ENCODE measurements at places on chromosomes 12 and 14. TPM values are rescaled to one million over a fixed set of nuclear protein-coding genes. Genes with fewer than 3 reads are reported as not detected.

GRCh38 chr14:50531595-50532501 lies 521 bp downstream of the MAP4K5 start:
- DNase-seq, result peak; percentile 77

DNA sequence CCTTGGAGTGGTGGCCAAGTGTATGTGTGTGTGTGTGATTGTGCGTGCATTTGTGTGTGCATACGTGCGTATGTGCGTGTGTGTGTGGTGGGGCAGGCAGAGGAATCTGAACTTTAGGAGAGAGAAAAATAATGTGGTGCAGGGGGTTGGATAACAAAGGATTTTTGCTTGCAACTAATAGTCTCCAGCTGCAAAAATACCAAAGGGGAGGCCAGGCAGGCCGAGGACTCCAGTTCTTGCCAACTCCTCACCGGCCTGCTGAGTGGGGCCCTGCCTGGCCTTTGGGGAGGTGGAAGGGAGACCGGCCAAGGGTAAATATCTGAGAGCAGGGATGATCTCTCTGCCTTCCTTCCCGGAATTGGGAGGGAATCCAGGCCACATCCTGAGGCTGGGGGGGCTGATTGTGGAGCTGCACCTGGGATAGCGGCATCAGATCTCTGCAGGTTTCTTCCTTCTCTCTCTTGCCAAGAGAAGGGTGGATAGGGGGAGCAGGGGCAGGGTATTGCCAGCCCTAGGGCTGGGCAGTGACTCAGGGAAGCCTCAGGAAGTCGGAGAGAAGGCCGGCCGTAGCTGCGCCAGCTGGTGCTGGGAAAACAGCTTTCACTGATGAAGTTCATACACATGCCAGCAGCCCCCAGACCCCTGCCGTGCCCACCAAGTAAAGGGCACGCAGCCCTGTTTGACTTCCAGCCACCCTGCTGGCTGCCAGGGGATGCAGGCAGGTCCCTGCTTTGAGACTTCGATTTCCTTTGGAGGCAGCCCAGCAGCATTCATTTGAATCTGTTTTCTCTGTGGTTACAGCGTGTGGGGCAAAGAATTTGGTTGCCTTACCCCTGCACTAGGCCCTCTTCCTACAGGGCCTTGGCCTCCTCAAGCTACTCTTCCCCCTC lies 4.6 kb upstream of the LRP1-AS start:
- DNase-seq, result no peak

OR4E2 gene
- not detected for total RNA-seq

GRCh38 chr12:120847392-120847791 lies 56.8 kb downstream of the SPPL3 start:
- DNase-seq, result no peak

GRCh38 chr12:64184216-64184615 lies 37.9 kb downstream of the KICS2 start:
- DNase-seq, result no peak

SMCO2 gene
- not detected for total RNA-seq

- no peak for DNase-seq
Measured at GRCh38 chr14:105165761-105166485, 2.7 kb downstream of the JAG2 start.

GRCh38 chr14:21874167-21874566 lies 200.5 kb upstream of the OR4E1 start:
- DNase-seq, result no peak

PZP gene
- total RNA-seq, result not detected

GRCh38 chr12:52260361-52261207 lies 13.9 kb upstream of the KRT86 start:
- DNase-seq, result no peak

- no peak for DNase-seq
Measured at GRCh38 chr12:110262442-110263388, 18.3 kb upstream of the ATP2A2 start.

Data from GM23338 (cell line).